Caki2 (cell line): ENCODE measurements at places on chromosomes 11 and 22. TPM values are rescaled to one million over a fixed set of nuclear protein-coding genes. Genes with fewer than 3 reads are reported as not detected.

Gene OR51E2
- 0.17 TPM in 1 of 2 replicates, not detected in the other for total RNA-seq

Gene PTPN5
- 0.10 TPM in 1 of 2 replicates, not detected in the other for total RNA-seq

GRCh38 chr11:117098269-117099232, at the start of gene SIK3:
Gene SIK3, minus strand, starts transcription at chr11:117098428. Its CDS starts 13 bp downstream, at chr11:117098415.
- DNase-seq, result peak; percentile 78

DNA sequence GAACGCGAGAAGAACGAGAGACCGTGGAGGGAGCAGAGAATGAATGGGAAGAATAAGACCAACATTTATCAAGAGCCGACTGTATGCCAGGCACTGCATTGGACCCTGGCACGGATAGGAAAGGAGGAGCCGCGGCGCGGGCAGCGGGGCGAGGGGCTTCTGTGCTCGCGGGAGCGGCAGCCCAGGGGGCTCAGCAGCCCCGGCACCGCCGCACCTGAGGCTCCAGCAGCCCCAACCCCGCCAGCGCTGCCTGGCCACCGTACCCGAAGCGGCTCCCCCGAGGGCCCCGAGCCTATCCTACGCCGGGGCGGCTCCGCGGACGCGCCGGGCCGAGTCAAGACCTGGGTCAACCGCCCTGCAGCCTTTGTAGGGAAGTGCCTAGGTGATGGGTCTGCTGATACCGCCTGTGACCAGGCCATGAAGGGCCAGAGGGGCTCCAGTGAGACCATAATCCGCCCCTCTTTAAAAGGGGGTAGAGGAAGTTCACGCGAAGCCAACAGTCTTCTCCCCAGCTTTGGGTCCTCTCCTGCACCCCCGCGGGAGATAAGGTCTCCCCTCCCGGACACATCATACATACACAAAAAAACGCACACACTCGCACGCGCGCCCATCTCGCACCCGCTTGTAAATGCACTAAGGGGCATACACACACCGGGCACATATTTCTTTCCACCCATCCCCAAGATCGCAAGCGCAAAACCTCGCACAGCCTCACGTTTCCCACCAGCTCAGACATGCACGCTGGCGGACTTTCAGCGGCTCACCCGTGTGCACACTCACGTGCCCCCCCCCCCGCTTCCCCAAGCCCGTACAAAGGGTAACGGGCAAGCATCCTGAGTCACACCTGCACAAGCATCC, 935 bp upstream of the RTN4RL2 start:
- DNase-seq, result peak; percentile 16

DNA sequence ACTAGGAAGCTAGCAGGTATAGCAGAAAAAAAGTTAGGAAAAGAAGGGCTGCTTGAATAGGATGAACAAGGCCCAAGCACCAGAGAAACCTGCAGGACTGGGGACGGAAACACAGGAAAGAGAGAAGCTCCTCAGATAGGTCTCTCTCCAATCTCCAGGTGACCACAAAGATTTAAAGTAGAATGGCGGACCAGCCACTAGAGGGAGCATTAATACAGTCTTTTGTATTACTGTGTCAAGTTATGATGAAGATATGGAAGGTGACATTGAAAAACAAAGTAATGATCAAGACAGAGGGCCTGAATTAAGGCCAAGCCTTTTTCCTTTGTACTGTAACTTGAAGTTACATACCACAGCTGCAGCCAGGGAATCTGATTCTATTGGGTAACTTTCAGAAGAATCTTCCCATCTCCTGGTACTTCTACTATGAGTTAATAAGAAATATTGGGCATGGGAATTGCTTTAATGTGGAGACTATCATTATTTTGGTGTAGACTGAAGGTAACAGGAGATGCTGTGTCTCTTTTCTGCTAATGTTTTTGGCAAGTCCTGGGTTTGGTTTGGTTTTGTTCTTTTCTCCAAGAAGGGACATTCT, 33.8 kb downstream of the OR2AG2 start:
- DNase-seq, result peak; percentile 45
